Activated naive CD4-positive, alpha-beta T cell treated with anti-CD3 and anti-CD28 coated beads for 36 hours (primary cell): ENCODE measurements at places on chromosomes 4 and X.

DNA sequence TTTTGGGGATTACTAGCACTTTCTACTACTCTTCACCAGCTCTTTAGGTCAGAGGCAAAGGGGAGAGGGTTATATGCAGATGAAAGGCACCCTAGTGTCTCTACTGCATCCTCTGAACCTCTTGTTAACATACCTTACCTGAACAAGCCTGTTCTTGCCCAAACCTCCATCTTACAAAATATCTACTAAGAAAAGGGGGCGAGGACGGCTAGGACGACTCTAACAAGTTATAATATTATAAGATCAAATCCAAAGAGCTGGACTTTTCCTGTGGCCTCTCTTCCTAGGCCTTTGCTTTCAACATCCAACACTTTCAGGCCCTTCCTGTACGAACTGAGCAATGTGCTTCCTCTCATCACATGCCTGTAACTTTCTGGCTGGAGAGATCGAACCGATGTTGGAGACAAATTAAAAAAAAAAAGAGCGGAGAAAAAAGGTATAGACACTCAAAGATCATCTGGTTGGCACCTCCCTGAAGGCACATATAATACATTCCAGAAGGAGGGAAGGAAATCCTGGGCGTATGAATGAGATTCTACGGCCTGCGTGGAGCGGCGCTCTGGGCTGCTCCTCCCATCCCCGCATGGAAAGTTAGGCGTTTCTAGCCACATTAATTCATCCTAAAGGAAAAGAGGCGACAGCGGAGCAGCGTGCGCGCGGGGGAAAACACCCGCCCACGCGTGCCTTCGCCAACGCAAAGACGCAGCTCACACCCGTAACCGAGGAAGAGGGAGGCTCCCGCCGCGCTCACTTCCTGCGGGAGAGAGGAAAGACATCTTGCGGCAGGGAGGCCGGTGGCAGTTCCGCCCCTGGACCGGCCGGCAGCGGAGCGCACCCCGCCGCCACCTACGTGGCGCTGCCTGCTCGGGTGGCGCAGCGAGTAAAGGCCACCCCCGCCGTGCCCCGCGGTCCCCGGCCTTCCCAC is 808 bp downstream of the PRDM5 start:
- DNase-seq, result peak; percentile 68

- DNase-seq, result peak; percentile 69
These were observed 47.2 kb upstream of the TMEM33 start for GRCh38 chr4:41887821-41888686.

GRCh38 chr4:188005561-188005960 is 10.0 kb downstream of the ZFP42 start:
- no peak for DNase-seq

DNA sequence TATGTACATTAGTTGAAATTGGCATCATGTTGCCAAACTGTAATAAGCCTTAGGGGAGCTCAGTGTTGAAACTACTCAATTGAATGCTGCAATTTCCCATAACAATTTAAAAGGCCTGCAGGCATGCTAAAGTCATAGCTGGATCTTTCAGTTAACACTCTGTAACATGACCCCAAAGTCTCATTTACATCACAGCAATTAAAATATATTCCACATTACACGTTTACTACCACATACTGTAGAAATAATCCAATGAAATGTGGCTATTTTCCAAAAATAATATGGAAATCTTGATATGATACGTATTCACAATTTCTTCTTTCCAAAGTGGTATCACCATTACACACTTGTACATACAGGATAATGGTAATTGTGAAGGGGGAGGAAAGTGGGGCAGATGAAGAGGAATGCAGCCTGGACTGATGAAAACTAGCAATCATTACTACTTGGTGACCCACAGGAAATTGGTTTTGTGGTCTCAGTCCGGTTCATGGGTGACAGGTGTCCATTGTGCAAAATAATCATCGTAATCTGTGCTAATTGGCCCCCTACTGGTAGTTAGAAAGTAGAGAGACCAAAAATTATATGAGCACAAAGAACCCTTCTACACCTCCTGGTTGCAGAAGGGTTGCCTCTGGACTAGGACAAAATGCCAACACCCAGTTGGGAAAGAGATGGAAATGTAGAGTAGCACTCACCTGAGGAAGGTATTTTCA is 63.7 kb downstream of the TENM3 start:
- no peak for DNase-seq

- DNase-seq, result no peak
These were observed 5.4 kb upstream of the PDLIM5 start for GRCh38 chr4:94446386-94446785.

DNA sequence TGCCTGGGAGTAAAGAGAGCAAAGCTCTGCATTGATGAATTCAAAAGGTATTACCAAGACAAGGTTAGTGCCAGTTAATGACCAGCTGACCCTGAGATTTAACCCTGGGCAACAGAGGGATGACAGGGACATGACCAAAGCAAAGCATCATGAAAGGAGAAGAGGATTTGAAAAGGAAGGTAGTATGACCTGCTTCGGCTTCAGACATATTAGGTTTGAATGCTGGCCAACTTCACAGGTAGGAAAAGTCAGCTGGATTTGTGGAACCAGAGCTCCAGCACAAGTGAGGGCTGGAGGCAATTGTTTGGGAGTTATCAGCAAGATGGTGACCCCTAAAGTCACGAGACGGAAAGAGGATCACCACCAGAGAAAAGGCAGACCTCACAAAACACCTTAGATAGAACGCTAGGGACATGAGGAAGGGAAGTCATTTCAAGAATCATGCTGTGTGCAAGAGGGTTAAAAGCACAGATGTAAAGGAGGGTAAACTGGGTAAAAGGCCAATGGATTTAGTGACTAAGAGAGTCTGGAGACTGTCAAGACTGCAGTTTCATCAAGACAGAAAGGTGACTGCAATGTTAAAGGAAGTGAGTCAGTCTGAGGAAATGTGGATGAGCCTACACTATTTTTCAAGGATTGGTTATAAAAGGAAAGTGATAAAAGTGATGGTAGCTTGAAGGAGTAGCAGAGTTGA is 45.6 kb downstream of the SH3RF1 start:
- DNase-seq, result no peak

GRCh38 chrX:131828482-131828881 is 194.6 kb upstream of the STK26 start:
- DNase-seq, result peak; percentile 13

- no peak for DNase-seq
These were observed 2.6 kb upstream of the HMX1 start for GRCh38 chr4:8874003-8874895.

DNA sequence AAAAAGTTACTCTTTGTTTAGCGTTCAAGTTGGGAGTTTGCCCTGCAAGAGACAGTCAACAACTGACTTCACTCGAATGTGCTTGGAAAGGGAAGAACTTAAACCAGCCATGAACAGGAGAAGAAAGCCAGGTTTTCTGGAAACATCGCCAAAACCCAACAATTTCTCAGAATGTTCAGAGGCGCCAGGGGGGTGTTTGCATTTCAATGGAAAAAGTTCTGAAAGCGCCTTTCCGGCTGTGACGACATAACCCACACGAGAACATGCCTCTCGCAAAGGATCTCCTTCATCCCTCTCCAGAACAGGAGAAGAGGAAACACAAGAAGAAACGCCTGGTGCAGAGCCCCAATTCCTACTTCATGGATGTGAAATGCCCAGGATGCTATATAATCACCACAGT is 78.1 kb upstream of the ADGRA3 start:
- DNase-seq, result no peak

- peak; percentile 44 for DNase-seq
These were observed 42.0 kb upstream of the PROM1 start for GRCh38 chr4:16125571-16126445.

GRCh38 chr4:59729321-59729720 is 1470.8 kb upstream of the ADGRL3 start:
- no peak for DNase-seq

DNA sequence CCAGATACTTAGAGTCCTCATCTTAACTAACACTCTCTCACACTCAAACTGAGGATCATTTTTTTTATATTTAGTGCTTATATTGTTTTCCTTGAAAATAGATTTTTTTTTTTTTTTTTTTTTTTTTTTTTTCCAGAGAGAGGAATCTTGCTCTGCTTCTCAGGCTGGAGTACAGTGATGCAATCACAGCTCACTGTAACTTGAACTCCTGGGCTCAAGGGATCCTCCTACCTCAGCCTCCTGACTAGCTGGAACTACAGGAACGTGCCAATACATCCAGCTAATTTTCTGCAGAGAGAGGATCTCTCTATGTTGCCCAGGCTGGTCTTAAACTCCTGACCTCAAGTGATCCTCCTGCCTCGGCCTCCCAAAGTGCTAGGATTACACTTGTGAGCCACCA is 650.3 kb upstream of the ATOH1 start:
- DNase-seq, result no peak

GRCh38 chrX:130834149-130834548 is 68.9 kb downstream of the ENOX2 start:
- DNase-seq, result no peak
